ENCODE measurements at places on chromosomes 1 and 21.

DNA sequence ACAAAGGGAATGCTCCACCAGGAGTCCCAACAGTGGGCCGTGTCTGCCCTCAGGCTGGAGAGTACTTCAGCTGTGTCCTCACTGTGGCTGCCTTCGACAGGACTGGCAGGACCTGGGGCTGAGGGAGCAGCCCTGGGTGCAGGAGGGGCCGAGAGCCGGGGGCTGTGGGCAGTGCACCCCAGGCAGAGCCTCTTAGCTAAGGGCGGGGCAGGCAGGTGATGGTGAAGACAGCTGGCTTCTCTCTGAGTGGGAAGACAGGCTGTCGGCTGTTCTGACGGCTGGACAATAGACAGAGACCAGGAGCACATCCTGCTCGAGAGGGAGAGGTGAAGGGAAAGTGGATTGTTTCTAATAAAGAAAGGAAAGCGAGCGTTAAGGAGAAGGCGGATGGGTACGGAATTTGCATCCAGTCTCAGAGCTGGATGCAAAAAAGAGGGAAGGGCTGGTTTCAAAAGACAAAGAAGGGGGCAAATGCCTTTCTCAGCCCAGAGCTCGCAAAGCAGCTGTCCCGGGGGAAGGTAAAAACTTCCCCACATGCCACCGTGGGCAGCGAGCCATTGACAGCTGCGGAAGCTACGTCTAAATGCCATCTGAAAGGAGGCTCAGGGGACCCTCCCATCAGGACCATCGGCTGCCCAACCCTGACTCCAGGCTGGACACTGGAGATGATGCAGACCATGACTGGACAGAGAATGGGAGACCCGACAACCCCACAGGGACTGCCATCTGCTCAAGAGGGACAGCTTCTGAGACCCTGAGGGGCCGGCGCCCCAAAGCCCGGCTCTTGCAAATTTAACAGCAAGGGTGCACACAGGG lies 92.0 kb downstream of the STUM start:
- no peak for DNase-seq

DNA sequence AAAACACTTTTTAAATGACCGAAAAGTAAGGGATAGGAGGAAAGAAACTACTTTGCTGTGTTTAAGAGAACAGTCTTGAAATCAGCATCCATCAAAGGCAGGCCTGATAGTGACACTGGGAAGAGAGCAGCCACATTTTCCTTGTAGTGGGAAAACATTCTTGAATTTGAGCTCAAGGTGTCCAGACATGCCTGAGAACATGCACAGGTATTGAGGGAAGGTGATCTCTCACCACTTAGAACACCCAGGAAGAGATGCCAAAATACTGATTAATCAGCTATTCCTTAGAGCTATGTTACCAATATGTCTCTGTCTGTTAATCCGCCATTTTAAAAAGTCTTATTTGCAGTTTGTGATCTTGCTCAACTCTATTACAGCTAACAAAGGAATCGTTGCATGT lies 25.9 kb downstream of the IL12RB2 start:
- no peak for DNase-seq

GRCh38 chr1:199551967-199552565 lies 475.4 kb upstream of the NR5A2 start:
- no peak for DNase-seq

- DNase-seq, result no peak
These were observed 9.6 kb upstream of the MFN2 start for GRCh38 chr1:11970441-11971185.

GRCh38 chr1:232983375-232983774 lies 33.0 kb downstream of the NTPCR start:
- no peak for DNase-seq

GRCh38 chr21:39189857-39190604 lies 6.8 kb upstream of the PSMG1 start:
- no peak for DNase-seq

DNA sequence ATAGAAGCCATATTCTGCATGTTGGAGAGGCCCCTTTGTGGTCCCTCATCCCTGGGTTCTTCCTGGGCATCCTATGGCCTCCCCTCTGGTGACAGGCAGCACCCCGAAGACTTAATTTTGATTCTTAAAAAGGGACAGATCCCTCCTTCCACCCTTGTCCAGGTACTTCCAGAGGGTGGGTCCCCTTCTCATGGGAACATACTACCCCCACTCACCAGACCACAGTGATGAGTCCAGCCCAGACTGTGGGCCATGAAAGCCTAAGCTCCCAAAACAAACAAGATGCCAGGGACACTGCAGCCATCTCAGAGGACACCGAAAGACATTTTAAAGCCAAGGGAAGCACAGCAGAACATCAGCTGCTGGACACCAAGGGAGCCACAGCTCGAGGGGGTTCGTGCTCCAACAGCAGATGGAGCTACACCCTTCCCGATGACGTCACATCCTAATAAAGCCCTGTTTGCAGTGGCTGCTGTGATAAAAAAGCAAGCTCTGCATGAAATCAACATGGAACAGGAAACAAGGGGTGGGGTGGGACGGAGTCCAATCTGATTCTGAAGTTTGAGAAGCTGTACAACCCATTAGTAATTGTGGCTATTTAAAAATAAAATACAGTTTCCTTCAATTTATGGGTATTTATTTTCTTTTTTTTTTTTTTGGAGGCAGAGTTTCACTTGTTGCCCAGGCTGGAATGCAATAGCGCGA lies 32.4 kb downstream of the GNB1 start:
- no peak for DNase-seq

DNA sequence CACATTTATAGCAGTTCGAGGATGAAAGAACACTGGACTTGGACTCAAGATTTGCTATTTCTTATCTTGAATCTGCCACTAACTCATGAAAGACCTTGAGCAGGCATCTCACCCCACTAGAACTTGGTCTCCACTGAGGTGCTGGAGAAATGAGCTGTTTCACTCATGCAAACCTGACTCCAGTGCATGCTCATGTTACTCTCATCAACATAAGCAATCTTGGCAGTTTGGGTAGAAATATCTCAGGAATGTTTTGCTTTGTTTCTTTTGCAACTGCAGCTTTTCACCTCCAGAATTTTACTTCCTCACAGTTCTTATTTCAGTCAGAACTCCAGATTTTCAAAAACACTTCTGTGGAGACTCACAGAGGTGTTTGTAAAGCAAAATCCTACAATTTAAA lies 46.2 kb upstream of the DAB1 start:
- DNase-seq, result no peak

DNA sequence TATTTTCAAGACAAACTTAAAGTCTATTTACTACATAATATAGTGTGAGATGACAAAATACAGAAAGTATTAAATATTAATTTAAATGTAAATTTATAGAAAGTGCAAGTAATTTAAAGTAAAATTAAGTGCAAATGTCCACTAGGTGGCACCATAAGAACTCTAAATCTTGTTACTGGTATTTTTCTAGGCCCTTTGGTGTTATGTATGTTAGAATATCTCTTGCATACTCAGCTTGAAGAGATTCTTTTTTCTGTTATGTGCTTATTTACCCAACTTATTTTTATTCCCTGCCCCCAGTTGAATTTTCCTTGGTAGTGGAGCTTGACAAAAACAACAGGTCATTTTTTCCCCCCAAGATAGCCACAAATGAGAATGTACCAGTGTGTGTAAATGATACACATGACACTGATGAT lies 71.5 kb downstream of the RPS6KC1 start:
- no peak for DNase-seq

DNA sequence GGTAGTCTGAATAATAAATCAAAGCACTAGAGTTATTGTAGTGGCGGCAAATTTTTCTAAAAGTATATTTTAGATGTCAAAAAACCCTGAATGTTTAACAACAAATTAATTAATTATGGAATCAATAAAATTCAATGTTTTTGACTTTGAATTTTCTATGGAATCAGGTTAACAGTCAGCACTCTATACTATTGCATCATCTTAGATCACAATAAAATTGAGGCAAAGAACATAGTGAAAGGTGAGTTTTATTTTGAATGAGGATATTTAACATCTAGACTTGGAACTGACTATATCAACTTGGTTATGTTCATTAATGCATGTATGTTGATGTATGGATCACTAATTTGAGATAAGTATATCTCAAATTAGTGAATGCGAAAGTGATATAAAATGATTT lies 148.5 kb downstream of the TNFSF18 start:
- no peak for DNase-seq

- DNase-seq, result no peak
These were observed 6.5 kb upstream of the FGGY start for GRCh38 chr1:59290193-59290949.

GRCh38 chr1:8671306-8671917 lies 146.0 kb downstream of the RERE start:
- no peak for DNase-seq

GRCh38 chr1:20589331-20590278 lies 708 bp downstream of the CDA start:
- no peak for DNase-seq

DNA sequence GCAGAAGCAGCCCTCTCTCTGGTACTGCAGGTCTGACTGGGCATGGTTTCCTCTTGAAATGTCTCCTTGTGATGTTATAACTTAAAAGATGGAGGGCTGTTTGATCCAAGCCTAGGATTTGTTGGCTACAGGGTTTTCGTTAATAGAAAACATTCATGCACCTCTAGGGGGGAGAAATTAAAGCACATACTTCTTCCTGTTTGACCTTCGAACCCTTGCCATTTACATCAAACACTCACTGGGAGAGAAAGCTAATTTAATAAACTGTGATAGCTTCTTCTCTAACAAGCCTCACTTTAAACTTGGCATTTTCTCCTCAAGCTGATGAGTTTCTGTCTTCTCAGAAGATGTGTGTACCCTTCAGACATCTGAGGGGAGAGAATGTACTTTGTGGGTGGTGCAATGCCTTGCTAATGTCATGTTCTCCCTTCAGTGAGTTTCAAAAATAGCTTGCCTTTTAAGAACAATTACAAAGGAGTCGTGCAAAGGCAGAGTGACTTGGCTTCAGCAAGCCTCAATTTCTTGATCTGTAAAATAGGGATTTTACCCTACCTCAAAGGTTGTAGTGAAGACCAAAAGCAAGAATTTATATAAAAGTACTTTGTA lies 20.4 kb downstream of the CACHD1 start:
- DNase-seq, result no peak

- DNase-seq, result no peak
These were observed 11.9 kb downstream of the PHTF1 start for GRCh38 chr1:113747376-113747775.

DNA sequence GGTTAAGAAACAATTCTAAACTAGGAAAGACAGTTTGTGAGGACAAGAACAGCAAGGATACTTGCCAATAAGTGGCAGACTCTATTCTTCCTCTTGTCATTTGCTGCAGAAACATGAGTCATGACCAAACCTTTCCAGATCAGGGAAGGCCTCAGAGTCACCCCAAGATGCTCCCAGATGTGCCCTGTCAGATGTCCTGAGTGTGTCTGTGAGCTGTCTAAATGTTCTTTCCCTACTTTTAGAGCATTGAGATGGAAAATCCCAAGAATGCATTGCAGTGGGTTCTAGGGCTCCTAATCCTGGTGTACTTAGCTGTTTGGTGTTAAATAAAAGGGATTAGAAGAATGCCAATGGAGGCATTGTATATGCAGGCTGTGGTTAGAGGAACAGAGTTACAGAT lies 57.5 kb upstream of the KIAA0040 start:
- no peak for DNase-seq

DNA sequence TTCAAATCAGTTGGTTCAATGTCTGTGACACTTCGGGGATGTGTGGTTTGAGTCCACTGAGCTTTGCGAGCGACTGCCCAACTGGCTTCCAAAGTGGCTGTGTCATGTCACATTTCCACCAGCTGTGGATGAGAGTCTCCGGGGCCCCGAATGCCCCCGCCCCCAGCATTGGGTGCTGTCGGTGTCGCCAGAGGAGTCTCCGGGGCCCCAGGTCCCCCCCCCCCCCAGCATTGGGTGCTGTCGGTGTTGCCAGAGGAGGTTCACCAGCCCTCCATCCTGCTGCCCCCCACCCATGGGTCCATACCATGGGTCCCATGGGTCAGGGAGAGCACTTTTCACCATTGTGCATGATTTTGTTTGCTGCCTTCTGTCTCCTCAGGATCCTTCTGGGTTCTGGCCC lies 9.0 kb upstream of the SMYD3 start:
- no peak for DNase-seq

DNA sequence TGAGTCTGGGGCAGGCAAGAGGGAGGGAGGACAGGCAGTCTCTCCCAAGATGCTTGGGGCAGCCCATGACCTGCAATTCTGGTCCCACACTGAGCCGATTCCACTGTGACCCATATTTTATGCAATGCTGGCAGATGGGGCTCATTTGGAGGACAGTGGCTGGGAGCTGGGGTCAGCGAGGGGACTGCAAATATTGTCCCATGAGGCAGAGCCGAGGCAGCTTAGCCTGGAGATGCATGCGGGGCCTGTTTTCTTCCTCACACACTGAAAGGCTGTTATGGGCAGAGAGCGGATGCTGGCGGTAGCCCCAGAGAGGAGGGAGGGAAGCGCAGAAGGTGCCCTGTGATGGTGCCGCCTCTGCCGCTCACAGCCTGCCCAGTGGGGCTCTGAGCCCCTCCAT lies 128.5 kb upstream of the POU3F1 start:
- DNase-seq, result no peak

DNA sequence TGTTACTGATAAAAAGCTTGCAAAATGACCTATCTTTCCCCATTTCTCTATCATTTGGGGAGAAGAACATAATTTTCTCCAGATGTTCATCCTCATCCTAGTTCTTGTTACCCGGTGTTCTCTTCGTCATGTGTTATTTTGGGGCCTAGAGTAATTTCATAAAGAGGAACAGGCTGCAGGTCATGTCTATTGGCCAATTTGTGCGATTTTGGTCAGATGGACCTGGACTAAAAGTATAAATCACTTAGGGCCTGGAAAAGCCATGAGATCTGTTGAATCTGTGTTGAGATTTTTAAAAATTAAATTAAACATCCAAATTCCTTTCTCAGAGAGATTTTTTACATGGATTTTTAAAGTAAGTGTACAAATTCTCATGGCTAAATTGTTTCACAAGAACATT lies 241.3 kb upstream of the PLXNA2 start:
- DNase-seq, result no peak

DNA sequence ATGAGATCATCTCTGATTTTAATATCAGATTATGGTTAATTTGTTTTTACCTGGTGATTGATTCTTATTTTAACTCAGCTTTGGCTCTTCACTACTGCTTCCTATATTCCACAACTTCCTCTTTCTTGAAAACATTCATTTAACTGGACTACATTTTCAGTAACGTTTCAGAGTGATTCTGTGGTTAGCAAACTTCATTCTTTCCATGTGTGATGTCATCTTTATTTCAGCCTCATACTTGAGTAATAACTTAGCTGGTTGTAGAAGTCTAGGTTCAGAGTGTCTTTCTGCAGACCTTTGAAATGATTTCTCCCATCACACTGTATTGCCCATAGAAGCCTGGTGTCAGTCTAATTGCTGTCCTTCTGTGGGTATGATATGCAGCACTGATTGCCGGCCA lies 36.0 kb upstream of the SLC35F3 start:
- DNase-seq, result no peak

- DNase-seq, result no peak
These were observed 2.0 kb upstream of the MTARC1 start for GRCh38 chr1:220784751-220785150.

- DNase-seq, result no peak
These were observed 76.4 kb downstream of the FHAD1 start for GRCh38 chr1:15323351-15323988.
